ENCODE measurements at places on chromosomes 6 and 20. TPM values are rescaled to one million over a fixed set of nuclear protein-coding genes. Genes with fewer than 3 reads are reported as not detected.

Gene HDGFL1
- not detected for total RNA-seq

DNA sequence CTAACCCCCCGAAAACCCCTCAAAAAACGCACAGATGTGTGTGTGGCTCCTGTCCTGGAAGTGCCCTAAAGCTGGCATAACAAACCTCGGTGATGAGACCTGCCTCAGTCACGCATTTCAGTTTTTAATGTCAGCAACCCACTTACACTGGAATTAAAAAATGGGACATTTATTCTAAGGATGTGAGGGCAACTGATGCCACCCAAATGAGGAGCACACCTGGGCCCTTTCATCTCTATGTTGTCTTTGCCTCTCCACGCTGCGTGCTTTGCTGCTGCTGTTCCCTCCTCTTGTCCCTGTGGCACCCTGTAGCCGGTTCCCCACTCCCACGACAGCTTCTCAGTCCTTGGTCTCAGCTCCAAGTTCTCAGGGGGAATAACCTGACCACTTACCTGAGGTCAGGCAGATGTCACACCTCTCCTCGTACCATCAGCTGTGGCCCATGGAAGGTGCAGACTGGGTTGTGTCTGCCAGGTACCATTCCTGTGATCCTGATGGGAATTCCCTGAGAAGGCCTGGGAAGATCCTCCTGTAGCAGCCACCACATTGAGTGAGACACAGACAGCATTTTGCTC is 134.2 kb upstream of the THBS2 start:
- DNase-seq, result no peak

DNA sequence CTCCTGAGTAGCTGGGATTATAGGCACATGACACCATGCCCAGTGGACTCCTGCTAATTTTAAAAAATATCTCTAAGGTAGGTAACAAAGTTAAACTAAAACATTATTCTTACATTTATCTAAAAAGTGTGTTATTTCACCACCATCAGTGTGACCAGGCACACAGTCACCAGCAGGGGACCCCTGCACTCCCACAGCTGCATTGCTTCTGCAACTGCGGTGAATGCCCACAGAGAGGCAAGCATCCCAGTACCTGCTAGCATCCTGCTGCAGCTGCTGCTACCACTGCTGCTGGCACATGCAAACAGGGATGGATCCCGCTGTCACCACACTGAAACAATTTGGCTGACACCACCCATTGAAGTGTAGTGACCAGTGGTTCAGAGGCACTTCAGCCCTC is 21.9 kb upstream of the EPB41L2 start:
- DNase-seq, result no peak

- DNase-seq, result peak; percentile 99
These were observed 166.2 kb downstream of the SCML4 start for GRCh38 chr6:107657755-107658461.

- no peak for DNase-seq
These were observed 72.4 kb upstream of the SYNJ2 start for GRCh38 chr6:157909282-157909664.

Data from M059J (cell line).